ENCODE measurements at places on chromosomes 1 and 21.

- no peak for DNase-seq
Observed at GRCh38 chr1:231279081-231279480, 38.1 kb downstream of the GNPAT start.

DNA sequence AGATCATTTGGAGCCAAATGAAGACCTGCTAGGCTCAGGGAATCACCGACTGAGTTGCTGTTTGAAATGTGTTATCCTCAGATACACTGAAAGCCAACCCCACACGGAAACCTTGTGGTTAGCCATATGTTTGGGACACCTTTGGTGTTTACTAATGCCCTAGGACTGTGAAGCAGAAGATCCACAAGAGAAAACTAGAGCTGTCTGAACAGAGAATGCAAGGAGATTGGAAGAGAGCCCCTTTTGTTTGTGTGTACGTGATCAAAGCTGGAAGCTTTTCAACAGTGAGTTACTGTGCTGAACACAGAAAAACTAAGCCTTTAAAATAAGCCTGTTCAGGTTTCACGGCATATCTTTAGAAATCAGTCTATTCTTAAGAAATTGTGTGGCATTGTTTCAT is 908.2 kb upstream of the ADGRL2 start:
- no peak for DNase-seq

DNA sequence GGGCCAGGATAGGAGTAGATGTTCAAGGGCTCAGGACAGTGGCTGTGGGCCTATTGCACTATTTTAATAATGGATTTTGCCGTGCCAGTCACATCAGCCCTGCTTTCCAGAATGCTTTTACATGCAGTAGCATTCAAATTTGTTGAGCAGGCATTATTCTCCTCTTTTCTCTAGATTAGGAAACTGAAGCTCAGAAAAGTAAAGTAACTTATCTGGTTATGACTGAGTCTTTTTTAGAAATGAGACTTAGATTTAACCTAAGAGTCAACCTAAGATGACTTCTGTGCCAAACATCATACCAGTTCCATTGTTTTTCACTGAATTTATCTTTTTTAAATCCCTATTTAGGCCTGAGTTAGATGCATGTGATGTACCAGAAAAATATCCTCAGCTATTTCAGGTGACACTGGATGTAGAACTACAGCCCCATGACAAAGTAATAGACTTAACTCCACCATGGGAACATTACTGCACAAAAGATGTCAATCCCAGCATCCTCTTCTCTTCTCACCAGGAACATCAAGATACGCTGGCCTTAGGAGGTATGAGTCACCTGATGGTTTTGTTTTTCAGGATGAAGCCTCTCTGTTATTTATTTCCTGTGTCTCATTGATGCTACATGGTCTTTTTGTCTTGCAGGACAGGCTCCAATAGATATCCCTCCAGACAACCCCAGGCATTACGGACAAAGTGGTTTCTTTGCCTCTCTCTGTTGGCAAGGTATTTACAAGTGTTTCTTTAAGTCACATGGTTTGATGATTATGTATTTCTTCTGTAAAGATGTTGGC is 31.4 kb upstream of the LEPR start:
- DNase-seq, result no peak

DNA sequence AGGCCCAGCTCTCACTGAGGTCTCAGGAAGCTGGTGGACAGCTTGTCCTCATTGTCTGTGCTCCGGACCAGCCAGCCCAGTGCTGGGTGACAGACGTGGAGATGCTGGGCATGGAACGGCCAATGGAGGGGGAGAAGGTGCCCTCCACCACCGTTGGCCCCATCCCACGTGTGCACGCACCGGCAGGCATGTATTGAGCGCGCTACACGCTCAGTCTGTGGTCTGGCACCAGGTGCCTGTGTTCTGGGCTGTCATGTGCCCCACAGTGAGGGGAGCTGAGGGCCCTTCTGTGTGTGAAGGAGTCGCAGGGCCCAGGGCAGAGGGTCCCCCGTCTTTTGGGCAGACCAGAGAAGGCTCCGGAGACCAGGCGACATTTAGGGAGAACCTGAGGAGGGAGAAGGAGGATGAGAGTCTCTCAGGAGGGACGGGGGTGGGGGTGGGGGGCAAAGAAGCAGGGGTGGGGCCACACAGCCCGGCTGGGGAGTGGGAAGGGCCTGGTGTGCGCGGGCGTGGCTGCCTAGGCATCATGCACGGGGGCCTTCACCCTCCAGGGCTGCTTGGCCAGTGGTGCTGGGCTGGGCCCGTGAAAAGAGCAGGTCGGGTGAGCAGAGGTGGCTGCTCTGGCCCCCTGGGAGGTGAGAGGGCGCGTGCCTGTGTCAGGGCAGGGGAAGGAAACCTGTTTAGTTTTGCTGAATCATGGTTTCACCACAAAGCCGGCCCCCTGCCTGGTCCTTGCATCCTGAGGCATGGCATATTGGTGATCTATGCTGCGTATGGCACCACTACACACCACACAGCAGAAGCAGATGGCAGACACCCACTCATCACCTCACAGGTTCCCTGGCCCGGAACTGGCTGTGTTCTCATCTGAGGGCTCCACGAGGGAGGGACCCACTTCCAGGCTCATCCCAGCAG is 86.7 kb upstream of the TTC34 start:
- no peak for DNase-seq

DNA sequence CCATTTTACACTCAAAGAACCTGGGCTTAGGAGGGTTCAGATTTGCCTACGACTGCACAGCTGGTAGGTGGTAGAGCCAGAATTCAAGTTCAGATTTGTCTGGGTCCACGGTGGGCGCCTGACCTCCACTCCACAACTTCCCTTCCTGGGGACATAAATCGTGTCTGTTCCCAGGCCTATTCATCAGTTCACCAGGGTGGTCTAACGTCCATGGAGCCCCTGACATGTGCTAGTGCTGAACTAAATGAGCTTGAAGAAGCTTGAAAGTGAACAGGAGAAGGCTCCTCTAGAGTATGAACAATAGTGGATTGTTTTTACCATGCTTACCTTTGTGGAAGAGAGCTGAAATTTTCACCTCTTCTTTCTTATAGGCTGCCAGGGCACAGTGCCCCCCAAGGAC is 32.5 kb upstream of the KIF1B start:
- DNase-seq, result no peak

GRCh38 chr1:10598389-10598702 is 123.6 kb downstream of the PEX14 start:
- DNase-seq, result no peak

GRCh38 chr1:201551877-201552731 is 13.2 kb downstream of the NAV1 start:
- DNase-seq, result no peak

GRCh38 chr1:119375366-119375765 is 6.8 kb downstream of the HAO2 start:
- DNase-seq, result no peak

- DNase-seq, result no peak
Observed at GRCh38 chr1:168723000-168723399, 6.0 kb downstream of the DPT start.

GRCh38 chr1:22231068-22231593 is 88.2 kb upstream of the WNT4 start:
- DNase-seq, result no peak

DNA sequence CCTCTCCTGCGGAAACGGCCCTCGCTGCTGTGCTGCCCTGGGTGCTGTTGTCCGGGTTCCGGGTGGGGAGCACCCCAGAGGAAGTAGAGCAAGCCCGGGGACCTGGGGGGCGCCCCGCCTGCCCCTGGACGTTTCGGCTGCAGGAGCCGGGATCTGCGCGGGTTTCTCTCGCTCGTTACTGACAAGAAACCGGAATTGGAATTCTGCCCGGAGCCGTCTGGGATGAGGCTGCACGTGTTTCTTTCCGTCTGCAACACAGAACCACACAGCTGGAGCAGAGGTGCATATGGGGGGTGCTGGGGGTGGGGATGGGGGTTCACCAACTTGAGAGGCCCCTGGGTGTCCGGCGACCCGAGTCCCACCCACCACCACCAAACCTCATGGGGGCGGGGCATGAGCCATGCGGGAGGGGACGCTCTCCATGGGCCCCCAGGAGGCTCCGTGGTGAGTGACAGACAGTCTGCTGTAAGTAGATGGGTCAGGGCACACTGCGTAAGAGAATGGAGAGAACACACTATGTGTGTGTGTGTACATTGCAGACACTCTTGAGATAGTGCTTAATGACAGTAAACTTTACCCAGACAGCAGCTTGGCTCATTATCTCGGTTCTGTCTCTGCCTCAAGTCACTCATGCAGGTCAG is 261.4 kb upstream of the C1orf174 start:
- no peak for DNase-seq

- DNase-seq, result no peak
Observed at GRCh38 chr1:28845786-28846543, 34.0 kb downstream of the OPRD1 start.

GRCh38 chr1:92837062-92837461 is 5.2 kb downstream of the RPL5 start:
- DNase-seq, result no peak

- DNase-seq, result no peak
Observed at GRCh38 chr1:8545078-8545477, 227.2 kb downstream of the SLC45A1 start.

- no peak for DNase-seq
Observed at GRCh38 chr1:104238991-104239390, 489.3 kb downstream of the AMY1C start.

DNA sequence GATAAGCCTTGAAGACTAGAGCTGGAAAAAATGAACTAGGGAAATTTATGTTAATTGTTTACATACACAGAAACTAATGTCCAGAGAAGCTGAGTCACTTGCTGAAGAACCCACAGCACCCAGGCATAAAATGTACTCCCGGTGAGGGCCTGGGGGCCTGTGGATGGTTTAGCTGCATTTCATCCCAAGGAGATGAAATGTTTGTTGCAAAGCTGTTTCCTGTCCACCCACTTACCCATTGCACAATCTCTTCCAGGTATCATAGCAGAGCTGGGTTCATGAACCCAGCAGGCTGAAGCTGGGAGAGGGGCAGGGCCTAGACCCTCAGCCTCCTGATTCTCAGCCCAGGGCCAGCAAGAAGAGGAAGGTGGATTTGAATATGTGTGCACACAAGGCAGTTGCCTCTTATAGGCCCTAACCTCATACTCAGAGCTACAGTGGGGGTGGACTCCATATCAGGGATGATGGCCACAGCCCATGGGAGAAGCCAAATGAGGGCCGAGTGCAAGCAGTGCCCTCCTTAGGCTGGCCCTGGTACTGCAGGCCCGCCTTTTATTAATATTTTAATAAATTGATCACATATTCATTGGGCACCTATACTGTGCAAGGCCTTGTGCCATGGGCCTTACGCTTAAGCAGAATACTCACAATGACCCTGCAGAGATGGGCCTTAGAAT is 110.8 kb downstream of the LACTBL1 start:
- peak; percentile 79 for DNase-seq

DNA sequence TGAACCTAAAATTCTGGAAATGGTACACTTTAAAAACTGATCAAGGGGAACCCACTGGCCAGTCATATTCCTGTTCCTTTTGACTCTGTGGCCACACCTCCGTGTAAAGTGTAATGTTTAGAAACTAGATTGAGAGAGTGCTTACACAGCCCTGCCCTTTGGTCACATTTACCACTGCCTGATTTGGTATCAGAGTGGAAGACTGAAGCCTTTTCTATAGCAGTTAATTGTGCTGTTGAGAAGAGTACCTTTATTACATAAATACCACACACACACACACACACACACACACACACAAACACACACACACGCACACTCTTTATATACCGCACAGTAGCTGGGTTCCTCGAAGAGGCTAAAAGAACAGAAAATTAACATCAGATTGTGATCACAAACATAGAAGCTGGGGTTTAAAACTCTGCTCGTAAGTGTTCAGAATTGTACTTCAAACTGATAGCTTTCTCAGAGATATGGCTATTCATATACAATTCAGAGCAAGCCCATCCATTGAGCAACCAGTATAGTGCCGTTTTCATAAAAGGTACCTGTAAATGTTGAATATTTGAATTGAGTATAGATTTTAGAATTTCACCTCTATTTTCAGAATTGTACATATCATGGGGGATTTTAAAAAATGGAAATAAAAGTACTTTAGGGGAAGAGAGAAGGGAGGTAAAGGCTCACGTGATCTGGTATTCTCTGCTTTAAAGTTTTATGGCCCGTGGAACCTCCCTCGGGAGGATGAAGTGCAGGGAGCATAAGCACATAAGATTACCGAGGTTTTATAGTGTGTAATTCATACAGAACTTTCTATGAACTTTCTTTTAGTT is 37.5 kb downstream of the CAMTA1 start:
- DNase-seq, result no peak

GRCh38 chr1:229148041-229148671 is 122.8 kb upstream of the RAB4A start:
- DNase-seq, result peak; percentile 49

- DNase-seq, result no peak
Observed at GRCh38 chr1:162055062-162055461, 14.4 kb upstream of the NOS1AP start.
